ENCODE measurements at places on chromosomes 4 and X.

DNA sequence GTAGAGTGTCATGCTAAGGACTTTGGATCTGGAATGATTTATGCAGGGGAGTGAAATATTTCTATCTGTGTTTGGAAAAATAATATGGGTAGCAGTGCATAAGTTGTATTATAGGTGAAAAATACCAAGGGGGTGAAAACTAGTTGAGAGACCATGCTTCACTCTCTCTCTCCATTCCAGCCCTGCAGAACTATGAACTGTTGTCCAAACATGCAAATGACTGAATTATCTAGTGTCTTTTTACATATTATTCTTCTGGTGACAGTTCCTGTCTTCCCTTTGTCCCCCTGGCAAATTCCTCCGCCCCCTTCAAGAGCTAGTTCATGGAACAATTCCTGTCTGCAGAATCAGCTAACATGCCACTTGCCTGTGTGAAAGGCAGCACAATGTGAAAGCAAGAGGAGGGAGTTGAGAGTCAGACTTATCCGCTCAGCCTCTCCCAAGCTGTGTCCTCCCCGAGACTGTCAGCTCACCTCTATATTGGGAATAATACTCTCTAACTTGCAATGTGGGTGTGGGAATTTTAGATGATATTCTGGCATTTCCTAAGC, 2.3 kb downstream of the PF4 start:
- DNase-seq = no peak

- DNase-seq = no peak
Observed at GRCh38 chr4:176902710-176903323, 110.1 kb upstream of the VEGFC start.

DNA sequence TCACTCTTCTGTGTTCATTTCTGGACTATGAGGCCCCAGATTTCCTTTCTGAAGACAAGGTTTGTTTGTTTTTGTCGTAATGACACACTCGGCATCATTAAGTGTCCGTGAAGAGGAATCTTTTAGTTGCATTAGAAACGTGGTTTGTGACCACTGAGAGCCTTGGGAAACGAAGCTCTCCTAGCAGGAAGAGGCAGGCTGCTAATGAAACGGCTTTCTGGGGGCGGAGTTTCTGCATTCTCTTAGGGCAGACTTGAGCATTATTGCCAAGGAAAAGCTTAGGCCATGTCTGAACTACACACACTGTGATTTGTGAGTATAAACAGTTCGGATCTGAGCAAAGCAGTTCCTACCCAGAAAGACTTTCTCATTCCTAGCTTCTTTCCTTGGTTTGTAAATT, 64.0 kb downstream of the SOX3 start:
- no peak for DNase-seq

GRCh38 chr4:126544276-126544675, 1088.5 kb upstream of the INTU start:
- DNase-seq = no peak

- DNase-seq = no peak
Observed at GRCh38 chr4:184534511-184535391, 60.4 kb upstream of the IRF2 start.

DNA sequence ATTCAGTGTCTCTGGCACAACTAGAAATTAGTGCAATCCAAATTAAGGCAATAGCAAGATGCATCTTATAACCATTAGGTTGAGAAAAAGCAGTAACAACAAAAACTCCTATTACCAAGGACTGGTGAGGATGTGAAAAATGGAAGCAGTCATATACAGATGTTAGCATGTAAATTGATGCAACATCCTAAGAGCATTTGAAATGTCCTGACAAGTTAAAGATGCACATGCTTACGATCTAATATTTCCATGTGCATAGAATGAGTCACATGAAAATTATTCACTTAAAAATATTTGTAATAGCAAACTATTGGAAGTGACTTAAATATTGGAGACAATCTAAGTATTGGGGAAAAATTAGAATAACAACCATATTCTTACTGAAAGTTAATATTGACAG, 163.0 kb downstream of the FAM13A start:
- DNase-seq = no peak

GRCh38 chr4:158825433-158826036, 56.7 kb downstream of the FNIP2 start:
- DNase-seq = no peak

GRCh38 chrX:125089761-125090445, 229.8 kb upstream of the TEX13C start:
- DNase-seq = no peak

DNA sequence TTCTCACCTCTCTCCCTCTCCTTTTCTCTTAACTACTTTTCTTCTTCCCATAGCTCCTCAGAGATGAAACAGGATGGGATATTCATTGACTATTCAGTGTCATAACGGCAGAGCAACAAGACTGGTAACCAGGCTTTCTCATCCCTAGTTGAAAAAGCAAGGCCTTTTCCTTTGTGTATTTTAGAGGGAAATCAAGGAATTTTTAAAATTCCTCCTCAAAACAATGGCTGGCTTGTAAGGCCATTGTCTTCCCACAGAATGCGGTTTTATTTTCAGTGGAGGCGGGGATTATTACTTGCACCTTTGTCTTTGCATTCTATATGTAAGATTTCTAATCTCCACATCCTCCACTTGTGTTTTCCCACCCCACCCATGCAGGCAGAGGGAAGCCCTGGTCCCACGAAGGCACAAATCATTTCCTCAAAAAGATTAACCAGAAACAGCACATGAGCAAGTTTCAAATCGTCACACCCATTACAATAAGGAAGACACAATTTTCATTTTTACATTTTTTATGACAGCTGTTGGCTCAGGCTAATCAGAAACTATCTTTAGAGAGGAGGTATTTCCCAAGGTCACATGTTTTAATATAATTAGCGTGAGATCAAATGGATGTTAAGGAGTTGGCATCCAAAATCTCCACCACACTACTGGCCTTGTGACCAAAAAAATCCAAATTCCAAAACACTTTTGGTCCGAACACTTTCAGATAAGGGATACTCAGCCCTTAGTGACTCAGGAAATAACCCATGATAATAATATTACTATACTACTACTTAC, 53.0 kb upstream of the KDR start:
- DNase-seq = no peak

DNA sequence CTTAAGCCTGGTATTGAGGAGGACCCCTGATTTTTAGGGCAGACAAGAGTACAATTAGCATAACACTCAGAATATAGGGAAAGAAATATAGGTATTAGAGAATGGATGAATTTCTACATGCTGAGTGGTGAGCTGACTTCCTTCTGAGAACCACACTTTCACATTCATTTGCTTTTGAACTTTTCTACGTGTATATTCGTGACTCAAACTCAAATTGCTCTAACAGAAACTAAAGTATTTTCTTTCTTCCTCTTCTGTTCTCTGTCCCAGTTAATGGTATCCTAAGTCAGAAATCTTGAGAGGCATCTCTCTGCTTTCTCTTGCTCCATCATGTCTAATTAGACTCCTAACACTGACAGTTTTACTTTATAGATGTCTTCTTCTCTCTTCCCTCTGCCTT, 103.2 kb upstream of the CITED1 start:
- DNase-seq = no peak

DNA sequence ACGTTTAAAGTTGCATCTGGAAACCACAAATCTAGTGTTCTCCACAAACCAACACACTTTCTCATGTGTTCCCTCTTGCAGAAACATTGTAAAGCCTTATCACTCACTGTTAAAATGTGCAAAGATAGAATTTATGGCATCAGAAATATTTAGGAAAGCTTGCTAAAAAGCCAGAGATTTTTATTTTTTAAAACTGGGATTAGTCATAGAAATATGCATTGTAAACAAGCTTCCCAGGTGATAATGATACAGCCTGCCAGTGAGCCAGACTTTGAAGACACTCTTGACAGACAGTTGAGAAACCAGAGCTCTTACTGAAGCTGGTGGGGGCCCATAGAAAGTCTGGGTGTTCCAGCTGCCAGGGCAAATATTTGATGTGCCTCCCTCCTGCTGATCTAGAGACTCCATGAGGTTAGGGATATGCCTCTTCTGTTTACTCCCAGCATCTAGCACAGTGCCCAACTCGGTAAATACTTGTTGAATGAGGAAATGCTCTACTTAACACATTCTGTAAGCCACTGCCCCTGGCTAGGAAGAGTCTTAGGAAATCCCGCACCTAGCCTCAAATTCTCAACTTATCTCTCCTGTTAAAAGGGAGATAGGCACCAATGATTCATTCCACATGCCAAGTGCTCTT, 179.0 kb upstream of the RASGEF1B start:
- DNase-seq = no peak

GRCh38 chr4:88285235-88285653, 883 bp upstream of the PPM1K start:
- no peak for DNase-seq

DNA sequence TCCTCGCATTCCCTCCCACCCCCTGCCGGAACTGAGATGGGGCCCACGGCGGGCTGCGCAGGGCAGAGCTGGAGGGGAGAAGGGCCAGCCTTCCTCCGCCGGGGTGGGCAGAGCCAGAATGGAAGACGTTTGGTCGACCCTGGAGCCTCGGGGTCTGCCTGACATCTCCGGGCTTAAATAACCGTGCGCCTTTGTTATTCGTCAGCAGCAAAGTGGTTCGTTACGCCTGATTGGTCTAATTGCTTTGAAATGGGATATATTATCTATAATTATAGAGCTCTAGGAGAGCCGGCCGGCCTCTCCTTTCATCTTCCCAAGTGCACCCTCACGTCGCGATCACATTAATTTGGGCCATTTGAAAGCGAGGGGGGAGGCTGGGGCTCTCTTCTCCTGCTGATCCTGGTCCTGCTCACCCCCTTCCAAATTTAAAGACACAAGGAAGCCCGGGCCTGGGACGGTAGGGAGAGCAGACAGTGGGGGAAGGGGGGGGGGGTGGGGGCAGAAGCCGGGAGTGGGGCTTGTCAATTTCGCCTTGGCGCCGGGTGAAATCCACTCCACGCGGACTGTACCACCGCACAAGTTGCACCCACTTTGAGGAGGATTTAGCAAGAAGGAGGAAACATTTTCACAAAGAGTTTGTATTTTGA, 4.7 kb upstream of the MSX1 start:
- no peak for DNase-seq

DNA sequence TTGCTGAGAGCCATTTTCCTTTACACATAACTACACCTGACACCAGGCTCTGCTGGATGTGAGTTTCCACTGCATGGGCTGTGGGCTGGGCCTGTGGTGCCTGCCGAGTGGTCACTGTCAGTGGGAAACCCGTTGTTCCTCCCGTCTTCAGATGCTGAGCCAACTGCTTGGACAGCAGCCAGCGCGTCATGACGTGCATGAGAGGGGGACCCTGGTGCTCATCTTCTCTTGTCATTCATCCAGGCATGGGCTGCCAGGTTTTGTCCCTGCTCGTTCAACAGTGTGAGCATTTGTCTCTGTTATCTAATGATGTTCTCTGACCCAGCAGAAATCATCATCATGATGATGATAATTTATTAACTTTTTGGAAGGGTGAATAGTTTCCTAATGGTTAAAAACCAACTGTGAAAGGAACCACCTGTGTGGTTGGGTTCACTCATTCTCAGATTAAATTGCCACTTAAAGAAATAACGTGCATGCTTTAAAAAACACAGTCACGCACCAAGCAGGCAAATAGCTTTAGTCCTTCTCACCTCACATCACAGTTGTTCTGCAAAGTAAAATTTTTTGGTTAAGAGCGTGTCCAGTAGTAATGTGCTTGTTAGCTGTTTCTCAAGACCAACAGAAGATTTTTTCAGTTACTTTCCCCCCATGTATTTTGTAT, 19.9 kb upstream of the CLDN34 start:
- no peak for DNase-seq
